ENCODE measurements at places on chromosomes 12 and 14.

GRCh38 chr12:64706306-64706705, 52.9 kb downstream of the GNS start:
- DNase-seq = no peak

DNA sequence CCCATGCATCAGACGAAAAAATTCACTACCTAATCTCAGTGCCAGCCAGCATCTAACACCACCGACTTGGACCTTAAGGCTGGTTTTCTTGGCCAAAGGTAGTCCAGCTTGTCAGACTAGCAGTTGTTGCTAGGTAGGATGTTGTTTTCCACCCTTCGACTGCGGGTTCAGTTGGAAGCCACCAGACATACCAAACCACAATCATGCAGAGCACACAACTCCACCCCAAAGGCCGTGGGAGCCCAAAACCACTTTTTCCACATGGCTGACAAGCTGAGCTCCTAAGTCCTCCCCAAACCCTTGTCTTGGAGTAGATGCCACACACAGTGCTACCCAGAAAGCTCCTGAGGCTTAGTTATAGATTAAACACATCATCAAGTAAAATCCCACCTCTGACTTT, 46.8 kb downstream of the LRIG3 start:
- no peak for DNase-seq

DNA sequence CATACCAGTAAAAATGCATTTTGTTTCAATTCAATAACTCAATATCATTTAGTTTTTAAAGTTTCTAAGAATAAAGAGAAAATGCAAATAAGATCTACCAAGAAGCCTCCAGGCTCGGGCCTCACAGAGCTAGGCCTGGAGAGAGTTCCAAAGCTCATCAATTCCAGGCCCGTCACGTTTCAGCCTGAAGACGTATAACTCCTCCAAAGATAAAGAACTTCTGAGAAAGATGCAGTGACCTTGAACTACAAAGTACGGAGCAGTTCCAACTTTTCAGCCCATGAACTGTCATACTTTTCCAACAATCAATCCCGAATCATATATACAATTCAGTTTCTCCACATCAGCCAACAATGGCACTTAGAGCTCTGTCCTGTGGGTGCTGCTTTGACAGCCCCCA, 17.8 kb downstream of the CORO1C start:
- DNase-seq = no peak

DNA sequence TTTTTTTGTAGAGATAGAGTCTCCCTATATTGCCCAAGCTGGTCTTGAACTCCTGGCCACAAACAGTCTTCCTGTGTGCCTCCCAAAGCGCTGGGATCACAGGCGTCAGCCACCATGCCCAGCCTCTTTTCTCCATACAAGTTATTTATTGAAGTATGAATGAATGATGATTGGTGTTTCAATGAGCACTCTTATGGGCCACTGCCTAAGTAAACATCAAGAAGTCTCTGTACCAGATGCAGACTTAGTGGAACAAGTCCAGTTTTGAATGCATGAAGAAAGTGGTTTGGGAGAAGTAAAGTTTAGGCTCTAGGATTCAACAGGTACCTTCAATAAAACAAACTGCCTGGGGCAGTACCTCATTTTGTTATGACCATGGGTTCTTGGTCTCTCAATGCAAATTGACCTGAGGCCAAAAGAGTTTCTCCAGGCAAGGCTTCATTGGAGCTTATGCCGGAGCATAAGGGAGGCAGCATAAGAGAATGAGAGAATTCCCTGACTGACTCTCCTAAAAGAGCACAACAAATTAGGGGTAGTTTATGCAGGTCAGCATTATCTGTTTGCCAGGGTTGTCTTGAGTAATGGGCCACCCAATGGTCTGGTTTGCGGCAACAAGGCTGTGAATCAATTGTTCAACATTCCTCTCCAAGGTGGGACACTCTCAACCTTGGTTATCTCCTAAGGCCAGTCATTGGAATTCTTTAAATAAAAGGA, 1.1 kb upstream of the GMFB start:
- DNase-seq = no peak

- peak; percentile 36 for DNase-seq
These were observed 858 bp upstream of the KCNA1 start for GRCh38 chr12:4908684-4909409.

DNA sequence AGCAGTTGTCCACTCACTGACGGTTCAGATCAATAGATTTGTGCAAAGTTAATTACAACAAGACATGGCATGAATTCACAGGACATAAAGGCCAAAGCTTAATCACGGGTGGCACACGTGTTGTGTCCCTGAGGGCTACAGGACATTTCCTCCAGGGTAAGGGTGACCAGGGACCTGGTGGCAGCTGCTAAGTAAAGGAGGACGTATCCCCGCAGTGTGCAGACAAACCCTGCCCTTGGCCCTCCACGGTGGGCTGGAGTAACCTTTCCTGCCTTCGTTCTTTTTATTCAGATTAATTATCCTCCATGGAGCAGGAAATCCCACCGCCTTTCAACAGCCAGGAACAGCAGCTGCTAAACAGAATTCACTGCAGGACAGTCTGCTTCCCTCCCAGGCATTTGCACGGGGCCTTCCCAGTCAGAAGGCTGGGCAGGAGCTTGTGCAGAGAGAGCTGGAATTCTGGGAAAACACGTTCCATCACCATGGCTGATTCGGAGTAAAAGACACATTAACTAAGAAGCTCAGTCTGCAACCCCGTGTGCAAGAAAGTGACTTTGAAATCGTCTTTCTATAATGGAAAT, 289.9 kb upstream of the SFSWAP start:
- DNase-seq = no peak

DNA sequence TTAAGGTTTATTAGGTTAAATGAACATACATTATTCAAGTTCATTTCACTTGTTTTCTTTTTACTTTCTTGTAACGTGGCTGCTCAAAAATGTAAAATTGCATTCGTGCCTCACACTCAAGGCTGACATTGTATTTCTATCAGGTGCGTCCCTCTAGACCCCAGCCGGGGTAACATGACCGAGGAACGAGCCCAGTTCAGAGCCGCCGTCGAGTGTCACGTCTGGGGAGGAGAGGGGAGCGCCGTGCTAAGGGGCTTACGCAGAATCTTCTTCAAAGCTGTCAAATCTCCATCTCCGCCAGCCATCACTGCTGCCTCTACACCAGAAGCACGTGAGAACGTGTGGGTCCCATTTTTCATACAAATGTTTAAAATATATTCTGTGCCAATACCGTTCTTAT, 170.6 kb downstream of the RIMBP2 start:
- DNase-seq = no peak

DNA sequence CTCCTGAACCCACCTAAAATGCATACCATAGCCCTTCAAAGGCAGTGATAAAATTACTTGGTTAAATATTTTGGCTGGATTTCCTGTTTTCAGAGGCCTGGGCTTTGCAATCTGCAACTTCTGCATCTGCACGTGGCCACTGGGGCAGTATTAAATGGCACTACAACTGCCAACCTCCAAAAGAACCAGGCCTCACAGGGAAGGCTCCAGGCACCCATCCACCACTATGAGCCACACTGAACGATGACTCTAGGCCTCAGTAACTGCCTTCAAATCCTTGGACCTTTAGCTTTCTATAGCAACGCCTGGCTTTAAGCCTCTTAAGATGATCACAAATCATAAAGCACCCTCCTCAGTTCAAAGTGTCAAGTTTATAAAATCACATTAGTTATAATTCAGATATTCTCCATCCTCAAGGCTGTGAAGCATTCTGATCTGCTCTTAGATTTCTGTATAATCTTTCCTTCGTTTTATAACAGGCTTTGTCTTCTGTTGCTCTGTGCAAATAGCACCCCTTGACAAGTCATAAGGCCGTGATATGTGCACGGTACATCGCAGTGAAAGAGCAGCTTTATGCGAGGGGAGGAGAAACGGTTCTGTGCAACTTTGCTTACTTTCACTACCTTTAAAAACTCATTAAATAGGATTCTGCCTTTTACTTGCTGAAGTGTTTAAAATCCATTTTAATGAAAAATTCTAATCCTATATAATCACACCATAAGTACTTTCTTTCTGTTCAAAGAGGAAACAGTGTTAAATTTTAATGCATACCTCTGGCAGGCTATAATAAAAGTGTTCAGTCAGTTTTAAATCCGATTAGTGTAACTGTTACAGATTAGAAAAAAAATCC, 196.4 kb upstream of the G2E3 start:
- DNase-seq = no peak

DNA sequence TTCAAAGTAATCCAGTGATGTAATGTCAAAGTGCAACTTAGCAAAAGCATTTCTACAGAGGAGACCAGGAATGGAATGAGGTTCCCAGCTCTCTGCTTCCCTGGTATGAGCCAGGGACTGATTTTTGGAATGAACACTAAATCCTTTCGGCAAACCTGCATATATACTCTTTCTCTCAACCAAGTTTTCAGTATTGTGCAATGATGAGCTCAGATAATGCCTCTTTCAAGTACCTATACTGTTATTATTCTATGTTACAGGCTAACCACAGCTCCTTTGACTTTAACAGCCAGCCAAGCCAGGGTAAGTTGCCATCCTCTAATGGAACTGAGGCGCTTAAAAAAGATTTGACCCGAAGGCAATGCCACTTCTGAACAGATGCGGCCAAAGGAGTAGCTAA, 104.9 kb upstream of the FSCB start:
- no peak for DNase-seq

GRCh38 chr14:61171727-61172126, 109.4 kb downstream of the TMEM30B start:
- DNase-seq = no peak
